ENCODE measurements at places on chromosomes 1 and 21.

DNA sequence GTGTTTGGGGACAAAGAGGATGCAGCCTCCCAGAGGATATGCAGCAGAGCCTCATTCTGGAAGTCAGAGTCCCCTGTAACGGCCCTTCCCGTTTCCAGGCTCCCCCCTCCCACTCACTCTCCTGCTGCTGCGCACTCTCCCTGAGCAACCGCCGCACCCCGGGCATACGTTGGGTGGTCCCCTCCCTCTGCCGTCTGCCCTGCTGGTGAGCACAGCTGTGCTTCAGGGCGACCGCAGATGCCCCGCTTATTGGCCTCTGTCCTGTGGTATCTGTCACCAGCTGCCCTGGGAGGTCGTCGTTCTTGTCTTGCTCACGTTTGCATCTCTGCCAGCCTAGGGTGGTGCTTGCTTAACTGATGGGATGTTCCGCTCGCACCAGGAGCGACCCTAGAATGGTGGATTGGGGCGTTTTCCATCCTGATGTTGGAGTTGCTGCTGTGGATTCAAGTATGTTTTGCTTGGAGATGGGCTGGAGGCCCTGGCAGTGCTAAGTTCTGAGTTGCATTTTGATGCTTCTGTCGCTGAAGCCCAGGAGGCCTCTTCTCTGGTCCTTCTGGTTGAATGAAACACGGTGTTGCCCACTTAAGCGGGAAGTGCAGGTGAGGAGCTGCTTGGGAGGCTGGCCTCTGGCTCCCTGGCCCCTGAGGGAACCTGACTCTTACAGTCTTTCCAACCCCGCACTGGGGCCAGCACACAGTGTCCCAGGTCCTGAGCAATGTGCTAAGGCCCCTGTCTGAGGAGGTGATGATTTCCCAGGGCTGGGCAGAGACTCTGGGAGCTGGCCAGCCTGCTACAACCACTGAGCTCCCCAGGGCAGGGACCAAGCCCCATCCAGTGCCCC is 3.2 kb downstream of the TMEM201 start:
- DNase-seq: no peak

GRCh38 chr1:227576189-227576588 is 12.8 kb downstream of the ZNF678 start:
- DNase-seq: no peak

- DNase-seq: no peak
These were observed 532.5 kb downstream of the NCAM2 start for GRCh38 chr21:21530680-21531079.

GRCh38 chr1:236307435-236307834 is 25.7 kb upstream of the ERO1B start:
- DNase-seq: no peak

DNA sequence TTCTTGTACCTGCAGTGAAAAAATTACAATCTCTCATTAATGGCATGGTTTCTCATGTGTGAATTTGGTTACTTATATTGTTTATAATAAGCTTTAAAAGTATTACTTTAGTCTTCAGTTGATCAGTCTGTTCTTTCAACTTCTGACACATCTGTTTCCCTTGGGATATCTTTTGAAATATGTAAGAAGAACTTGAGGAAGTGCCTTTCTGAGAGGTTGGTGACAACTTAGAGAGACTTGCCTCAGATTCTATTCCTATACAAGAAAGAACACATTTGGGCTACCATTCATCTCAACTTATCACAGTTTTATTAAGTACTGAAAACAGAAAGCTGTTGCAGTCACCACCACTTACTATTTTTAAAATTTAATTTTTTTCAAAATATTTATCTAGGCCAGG is 8.1 kb downstream of the AKNAD1 start:
- DNase-seq: no peak

DNA sequence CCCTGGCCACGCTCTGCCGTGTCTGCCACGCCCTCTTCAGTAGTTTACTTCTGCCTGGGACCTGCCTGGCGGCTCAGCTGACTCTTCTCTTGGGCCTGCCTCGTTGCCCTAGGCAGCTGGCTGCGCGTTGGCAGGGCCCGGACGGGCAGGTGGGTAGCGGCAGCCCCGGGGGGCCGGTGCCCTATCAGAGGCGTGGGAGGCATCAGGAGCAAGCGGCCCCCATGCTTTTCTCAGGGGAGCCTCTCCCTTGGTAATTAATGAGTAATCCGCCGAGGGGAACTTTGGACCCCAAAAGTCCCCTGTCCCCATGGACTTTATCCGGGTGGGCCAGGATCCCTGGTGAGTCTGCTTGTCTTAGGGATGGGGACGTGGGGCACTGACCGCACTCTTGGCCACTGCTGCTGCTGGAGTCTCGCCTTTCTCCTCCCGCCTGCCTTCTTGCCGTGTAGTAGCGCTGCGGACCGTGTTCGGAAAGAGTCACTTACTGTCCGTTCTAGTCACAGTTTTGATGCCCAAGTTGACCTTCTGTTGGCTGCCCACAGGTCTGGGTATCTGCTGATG is 22.7 kb downstream of the SKI start:
- no peak for DNase-seq

GRCh38 chr1:176843352-176844297 is 320.9 kb downstream of the ASTN1 start:
- DNase-seq: peak; percentile 58

DNA sequence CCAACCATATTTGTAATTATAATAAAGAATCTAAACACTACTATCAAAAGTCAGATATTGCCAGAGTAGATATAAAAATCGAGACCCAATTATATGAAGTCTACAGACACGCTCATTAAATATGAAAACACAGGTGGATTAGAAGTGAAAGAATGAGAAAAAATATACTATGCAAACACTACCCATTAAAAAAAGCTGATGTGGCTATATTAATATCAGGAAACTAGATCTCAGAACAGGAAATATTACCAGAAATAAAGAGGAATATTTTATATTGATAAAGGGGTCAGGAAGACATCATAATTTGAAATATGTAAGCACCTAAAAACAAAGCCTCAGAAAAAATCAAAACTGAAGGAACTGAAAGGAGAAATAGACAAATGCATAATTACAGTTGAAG is 88.3 kb downstream of the URB2 start:
- no peak for DNase-seq

GRCh38 chr1:21955501-21956281 is 18.6 kb upstream of the HSPG2 start:
- DNase-seq: no peak

DNA sequence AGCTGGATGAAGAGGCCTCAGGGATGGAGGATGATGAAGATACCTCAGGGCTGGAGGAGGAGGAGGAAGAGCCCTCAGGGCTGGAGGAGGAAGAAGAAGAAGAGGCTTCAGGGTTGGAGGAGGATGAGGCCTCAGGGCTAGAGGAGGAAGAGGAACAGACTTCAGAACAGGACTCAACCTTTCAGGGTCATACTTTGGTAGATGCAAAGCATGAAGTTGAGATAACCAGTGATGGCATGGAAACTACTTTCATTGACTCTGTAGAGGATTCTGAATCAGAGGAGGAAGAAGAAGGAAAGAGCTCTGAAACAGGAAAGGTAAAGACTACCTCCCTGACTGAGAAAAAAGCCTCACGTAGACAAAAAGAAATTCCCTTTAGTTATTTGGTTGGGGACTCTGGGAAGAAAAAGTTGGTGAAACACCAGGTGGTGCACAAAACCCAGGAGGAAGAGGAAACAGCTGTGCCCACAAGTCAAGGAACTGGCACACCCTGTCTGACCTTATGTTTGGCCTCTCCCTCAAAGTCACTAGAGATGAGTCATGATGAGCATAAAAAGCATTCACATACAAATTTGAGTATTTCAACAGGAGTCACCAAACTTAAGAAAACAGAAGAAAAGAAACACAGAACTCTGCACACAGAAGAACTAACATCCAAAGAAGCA is 15.4 kb downstream of the L1TD1 start:
- DNase-seq: no peak

- no peak for DNase-seq
These were observed 14.1 kb downstream of the TMCO4 start for GRCh38 chr1:19785660-19786059.

DNA sequence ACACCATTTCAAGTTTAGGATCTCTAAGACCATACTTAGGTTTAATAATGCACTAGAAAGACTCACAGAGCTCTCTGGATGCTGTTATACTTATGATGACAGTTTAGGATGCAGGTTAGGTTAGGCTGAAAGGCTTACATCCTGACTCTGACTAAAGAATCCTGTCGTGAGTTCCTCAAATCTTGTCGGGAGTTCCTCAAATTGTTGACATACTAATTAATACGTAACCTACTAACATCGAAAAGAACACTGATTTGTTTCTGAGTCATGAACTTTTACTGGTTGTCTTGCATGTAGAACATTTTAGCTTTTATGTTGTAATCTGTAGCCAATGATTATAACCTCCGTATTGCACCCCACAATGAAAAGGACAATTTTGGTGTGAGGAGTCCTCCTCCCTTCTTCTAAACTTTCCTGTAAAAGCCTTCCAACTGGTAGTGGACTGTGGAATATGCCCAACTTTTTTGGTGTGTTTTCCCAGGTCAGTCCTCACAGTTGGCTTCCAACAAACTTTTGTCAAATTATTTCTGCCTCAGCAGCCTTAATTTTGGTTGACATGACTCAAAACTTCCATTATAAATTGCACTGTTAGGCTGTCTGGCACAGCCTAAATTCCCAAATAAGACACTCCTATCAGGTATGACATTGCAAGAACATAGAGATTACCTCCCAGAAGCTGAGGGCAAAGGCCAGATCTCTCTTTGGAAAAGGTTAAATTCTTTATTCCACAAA is 107.9 kb upstream of the PALMD start:
- peak; percentile 32 for DNase-seq

- DNase-seq: no peak
These were observed 13.9 kb downstream of the ADAM30 start for GRCh38 chr1:119882132-119883049.

DNA sequence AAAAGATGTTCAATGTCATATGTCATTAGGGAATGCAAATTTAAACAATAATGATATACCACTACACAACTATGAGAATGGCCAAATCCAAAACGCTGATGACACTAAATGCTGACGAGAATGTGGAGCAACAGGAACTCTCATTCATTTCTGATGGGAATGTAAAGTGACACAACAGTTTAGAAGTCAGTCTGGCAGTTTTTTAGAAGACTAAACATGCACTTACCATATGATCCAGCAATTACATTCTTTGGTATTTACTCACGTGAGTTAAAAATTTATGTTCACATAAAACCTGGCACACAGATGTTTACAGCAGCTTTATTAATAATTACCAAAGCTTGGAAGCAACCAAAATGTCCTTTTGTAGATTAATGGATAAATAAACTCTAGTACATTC is 110.4 kb upstream of the C1orf21 start:
- DNase-seq: no peak

DNA sequence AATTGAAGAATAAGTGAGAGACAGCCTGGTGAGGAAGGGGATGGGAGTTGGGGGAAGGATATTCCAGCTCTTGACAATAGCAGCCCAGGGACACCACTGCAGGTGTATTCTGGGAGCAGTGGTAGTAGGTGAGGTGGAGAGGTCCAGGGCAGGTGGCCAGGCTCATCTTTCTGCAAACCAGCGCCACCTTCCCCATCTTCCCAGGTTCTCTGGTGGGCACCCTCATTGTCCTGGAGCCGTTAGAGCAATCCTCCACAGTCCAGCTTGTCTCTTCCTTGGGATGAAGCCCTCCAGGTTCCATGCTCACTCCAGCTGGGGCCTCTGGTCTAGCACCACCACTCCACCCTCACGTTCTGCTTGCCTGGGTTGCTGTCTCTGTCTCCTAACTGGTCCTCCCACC is 97.0 kb downstream of the IER5 start:
- no peak for DNase-seq

Measured in lung microvascular endothelial cell (primary cell).